ENCODE measurements at places on chromosomes 2 and 18.
A peak's percentile ranks its signal among the peaks of the same experiment; 100 is the strongest.

DNA sequence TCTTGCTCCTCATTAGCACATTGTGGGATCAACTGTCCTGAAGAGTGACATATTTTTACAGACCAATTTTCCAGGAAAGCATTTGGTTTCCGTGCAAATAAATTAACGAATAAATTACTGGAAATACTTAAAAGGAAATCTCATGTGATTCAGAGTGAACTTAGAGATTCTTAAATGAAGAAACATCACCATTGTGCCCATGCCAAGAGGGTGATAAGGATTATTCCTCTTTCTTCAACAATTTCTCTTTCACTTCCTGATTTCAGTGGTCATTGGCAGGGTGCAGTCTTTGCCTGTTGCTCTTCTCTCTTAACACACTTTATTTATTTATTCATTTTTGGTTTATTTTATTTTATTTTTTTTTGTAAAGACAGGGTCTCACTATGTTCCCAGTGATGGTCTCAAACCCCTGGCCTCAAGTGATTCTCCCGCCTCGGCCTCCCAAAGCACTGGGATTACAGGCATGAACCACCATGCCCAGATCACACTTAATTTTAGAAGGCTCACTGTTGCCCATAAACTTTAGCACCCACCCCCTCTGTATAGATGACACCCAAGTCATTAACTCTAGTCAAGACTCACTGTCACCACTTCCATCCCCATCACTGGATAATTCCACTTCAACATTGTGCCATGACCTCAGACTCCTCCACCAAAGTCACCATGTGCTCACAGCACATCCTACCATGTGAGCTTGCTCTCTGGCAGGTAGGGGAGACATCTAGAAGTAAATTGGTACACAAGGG, 92.6 kb upstream of the CERS6 start:
- no peak for DNase-seq

GRCh38 chr2:224449212-224450147, 47.6 kb upstream of the FAM124B start:
- DNase-seq = peak; percentile 30

DNA sequence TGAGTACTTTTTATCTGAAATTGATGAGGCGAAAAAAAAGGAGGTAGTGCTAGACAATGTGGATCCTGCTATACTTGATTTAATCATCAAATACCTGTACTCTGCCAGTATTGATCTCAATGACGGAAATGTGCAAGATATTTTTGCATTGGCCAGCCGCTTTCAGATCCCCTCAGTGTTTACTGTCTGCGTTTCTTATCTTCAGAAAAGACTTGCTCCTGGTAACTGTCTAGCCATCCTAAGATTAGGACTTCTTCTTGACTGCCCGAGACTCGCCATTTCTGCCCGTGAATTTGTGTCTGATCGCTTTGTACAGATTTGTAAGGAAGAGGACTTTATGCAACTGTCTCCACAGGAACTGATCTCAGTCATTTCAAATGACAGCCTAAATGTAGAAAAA, 453 bp downstream of the KLHL41 start:
- DNase-seq = no peak

DNA sequence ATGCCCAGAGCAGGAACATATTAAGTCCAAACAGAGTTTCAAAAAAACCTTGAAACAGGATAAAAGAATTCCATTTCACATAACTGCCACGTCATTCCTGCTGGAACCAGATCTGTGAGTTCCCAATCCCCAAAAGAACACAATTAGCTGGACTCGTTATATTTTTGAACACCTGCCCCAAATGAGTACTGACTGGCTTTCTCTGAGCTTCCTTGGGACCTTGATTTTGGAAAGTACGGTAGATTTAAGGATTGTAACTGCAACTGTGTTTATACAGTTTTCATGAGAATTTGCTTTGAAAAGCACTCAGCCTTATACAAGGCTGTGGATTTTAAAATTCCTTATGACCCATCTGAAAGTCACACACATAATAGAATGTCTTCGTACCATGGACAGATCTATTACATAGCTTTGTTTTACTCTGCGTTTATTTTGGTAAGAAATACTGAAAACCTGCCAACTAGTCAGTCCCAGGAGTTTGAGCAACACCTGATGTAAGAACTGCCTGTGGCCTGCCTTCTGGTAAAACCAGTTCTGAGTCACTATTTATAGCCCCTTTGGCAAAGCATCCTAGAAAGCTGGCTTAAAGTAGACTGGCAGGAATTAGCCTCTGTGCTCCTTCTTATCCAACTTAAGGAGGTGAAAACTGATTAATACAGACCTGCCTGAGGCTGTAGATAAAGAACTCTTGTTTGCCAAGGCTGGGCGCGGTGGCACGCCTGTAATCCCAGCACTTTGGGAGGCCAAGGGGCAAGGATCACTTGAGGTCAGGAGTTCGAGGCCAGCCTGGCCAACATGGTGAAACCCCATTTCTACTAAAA, 48.1 kb downstream of the MERTK start:
- DNase-seq = peak; percentile 8

- DNase-seq = no peak
Observed at GRCh38 chr2:165674780-165675179, 119.3 kb downstream of the GALNT3 start.

DNA sequence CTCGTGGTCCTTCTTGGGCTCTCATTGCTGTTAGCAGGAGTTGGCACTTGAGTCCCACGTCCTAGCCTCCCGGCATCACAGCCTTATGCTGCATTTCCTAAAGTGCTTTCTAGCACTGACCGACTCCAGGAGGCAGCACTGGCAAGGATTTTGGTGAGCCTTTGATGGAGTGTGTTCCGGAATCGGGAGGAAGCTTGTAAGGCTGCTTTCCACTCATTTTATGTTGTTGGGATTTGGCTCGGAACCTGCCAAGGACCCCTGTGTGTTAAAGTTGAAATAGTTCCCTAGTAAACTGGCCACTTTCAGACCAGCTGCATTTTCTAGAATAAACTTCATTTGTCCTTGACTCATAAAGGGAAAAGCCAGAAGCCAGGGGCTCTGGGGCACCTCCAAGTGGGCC, 88.9 kb downstream of the AGAP1 start:
- DNase-seq = no peak

- no peak for DNase-seq
Observed at GRCh38 chr18:49874238-49874637, 60.9 kb upstream of the ACAA2 start.

DNA sequence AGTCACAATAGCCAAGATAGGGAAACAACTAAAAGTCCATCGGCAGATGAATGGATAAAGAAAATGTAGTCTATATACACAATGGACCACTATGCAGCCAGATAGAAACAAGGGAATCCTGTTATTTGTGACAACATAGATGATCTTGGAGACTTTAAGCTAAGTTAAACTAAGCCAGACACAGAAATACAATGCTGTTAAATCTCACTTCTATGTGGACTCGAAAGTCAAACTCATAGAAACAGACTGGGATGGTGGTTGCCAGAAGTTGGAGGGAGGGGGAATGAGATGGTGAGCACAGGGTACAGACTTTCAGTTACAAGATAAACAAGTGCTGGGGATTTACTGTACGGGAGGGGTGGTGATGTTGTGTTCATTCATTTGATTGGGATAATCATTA, 5.4 kb upstream of the CNDP1 start:
- no peak for DNase-seq

DNA sequence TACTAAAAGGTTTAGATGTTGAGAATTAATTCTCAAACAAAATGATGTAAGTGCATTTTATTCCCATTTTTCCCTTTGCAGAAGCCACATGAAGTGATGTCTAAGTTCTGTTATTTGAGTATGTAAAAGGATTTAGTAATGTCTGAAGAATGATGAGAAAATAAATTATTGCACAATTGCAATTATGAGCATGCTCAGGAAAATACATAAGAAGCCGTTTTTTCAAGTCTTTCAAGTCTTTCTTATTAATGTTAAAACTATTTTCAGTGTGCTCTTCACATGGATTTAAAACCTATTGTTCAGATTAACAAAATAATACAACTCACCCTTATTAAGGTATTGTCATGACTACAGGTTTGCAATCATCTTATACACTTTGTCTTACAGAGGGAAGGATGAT, 331.4 kb upstream of the NETO1 start:
- no peak for DNase-seq

- DNase-seq = no peak
Observed at GRCh38 chr2:109712746-109713145, 81.4 kb upstream of the RGPD5 start.

GRCh38 chr18:76803413-76803812, 18.9 kb upstream of the ZNF236 start:
- DNase-seq = no peak

DNA sequence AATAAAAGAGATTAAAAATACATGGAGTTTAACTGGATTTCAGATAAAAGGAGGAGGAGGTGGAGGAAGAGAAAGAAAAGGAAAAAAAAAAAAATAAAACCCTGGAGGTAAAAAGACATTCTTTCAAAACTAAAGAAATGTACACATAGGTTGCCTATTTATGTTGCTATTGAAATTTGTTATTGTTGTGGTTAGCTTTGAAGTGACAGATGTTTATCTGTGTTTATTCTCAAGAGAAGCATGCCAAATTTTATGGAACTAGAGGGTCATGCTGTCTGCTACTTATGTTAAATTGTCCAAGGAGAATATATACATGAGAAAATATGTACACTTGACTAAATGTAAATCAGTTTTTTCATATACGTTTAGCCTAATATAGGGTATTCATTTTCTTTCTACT, 653.2 kb downstream of the DCDC2C start:
- DNase-seq = no peak

- no peak for DNase-seq
Observed at GRCh38 chr2:3470166-3470651, 49.1 kb downstream of the ADI1 start.
